ENCODE measurements at places on chromosomes 1 and 21.
A peak's percentile ranks its signal among the peaks of the same experiment; 100 is the strongest.

DNA sequence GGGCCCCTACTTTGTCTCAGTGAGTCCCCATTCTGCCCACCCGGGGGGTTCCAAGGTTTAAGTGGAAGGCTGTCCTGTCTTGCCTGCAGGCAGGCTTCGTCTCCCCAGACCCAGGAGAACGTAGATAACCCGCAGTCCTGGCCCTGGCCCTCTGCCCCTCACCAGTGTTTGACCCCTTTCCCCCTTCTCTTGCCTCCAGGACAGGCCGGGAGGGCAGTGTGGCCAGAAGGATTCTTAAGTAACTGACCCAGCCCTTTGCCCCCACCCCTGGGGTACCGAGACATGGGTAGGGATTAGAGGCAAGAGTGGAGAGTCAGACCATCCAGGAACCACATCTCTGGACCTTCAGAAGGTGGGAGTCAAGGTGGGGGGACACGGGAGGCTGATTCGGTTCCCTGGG, 8.8 kb downstream of the TMEM222 start:
- DNase-seq: no peak

DNA sequence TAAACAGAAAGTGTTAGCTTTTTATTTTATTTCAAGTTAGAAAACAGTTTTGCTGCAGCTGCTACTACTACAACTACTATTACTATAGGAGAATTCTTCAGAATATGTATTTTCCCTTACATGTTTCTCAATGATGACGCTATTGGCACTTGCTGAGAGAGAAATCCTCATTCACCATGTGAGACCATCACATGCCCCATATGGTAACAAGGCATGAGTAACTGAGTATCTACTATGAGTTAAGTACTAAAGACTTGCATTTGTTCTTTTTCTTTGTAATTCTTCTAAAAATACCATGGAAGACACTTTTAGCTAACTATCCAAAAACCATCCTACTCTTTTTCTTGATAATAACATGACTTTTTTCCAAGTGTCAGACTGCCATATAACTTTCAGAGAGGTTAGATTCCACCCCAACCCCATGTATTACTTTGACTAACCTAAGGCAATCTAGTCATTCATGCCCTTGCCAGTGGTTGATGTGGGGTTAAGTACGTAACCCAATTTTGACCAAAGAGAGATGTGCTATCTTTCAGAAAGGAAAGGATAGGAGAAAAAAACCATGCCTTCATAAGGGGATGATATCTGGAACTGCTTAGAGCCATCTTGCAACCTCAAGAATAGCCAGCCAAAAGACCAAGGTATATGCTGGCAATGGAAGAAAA, 42.9 kb downstream of the COP1 start:
- no peak for DNase-seq

- DNase-seq: no peak
These were observed 102.8 kb upstream of the GALNT2 start for GRCh38 chr1:229964281-229964680.

DNA sequence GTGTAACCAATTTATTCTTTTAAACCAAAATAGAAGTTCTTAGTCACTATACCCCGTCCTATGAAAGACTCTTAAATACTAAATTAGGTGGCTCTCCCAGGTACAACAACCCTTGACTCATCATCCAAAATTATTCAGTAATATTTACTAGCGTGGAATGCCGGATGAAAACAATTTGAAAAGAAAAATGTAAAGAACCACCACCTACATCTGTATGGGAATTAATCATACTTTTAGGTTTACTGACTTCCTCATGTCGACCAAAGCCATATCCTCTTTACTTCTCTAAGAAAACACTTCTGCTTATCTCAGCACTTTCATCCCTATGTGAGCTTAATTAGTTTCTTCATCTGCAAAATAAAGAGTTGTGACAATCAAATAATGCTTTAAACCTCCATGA, 139.6 kb downstream of the AKT3 start:
- DNase-seq: no peak

- peak; percentile 21 for DNase-seq
These were observed 37.3 kb upstream of the HMGN1 start for GRCh38 chr21:39386194-39386593.

- DNase-seq: no peak
These were observed 43.9 kb downstream of the PARP1 start for GRCh38 chr1:226363801-226364513.

GRCh38 chr1:7584643-7585042, 186.5 kb upstream of the VAMP3 start:
- DNase-seq: no peak

DNA sequence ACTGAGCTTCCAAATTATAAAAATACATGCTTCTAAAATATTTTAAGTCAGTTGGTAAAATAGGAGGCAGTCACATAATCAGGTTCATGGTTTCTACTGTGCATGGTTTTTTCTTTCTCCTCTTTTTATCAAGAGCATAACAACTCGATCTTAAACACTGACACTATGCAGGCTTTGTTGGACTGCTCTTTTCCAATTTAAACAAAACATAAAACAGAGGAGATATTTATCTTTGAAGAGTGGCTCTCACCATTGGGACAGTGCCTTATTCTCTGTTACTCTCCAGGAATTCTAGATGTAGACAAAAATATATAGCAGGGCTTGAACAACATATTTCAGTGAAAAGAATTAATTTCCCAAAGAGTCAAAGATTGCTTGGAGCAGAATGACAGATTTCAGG, 883.5 kb upstream of the ADGRL2 start:
- DNase-seq: no peak

DNA sequence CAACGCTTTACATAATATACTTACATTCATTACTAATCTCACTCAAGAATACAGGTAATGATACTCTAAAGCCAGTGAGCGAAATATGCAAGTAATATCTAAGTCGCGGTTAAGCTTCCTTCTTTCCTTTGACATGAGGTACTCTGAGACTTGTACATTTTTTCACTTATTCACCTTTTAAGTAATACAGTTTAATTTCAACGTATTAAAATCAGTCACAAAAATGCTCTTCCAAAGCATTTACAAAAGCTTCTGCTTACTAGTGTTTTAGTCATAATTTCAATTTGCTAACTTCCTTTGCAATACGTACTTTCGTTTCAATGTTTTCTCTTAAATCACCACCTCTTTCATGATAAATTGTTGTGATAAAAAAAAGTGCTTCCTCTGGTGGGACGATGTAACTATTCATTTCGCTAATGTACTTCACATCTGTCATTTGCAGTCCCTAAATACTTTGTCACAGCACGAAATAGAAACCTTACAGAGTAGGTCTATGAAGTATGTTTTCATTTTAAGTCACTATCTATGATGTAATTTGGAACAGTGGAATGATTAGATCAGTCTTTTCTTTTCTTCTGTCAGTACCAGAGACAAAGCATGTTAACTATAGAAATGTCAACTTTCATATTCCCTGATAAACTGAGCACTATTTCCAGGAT, 34.0 kb upstream of the ADGRL4 start:
- no peak for DNase-seq

DNA sequence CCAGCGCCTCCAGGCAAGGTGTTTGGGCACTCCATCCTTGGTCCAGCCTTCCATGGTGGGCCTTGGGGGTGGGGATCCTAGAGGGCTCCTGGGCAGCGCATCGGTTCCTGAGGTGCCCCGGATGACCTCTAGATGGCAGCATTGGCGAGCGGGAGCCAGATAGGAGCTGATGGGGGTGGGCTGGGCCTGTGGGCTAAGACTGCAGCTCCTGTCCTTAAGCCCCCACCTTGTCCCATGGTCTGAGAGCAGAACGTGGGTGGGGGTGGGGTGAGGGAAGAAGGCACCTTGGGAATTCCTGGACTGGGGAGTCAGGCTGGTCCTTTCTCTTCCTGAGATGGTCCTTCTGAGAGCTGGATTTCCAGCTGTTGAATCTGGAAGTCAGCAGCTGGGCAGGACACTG, 93.4 kb upstream of the CSF3R start:
- DNase-seq: peak; percentile 69

GRCh38 chr1:93328809-93329760, 16.6 kb upstream of the DR1 start:
- no peak for DNase-seq

DNA sequence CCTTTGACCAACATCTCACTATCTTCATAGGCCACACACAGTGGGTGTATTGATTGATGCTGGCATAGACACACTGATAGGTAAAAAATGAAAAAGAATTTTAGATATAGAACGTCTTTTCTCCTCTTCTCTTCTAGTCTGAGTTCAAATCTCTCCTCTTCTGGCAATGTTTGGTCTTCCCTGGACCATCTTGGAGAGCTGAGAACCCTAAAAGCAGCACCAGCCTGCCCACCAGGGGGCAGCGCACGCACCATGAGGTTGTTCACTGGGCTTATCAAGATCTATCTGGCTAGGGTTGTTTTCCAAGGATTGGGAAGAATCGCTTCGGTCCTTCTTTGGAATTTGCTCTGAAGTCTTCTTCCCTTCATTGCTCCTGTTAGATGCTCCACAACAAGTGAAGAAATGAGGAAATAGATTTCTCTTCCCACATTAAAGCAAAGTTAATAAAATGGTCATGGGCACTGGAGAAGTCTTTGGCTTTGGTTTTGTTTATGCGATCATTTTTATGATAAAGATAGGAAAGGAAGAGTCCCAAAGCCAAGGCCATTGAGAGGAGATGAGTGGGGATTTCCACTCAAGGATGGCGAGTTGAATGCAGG, 104.0 kb upstream of the OLIG2 start:
- peak; percentile 53 for DNase-seq

- DNase-seq: no peak
These were observed 81.8 kb upstream of the KLHDC7A start for GRCh38 chr1:18398791-18399530.

GRCh38 chr21:33206771-33207281, 22.9 kb upstream of the IFNAR2 start:
- DNase-seq: no peak

GRCh38 chr21:31917108-31917507, 44.3 kb downstream of the HUNK start:
- DNase-seq: no peak

- no peak for DNase-seq
These were observed 37.4 kb downstream of the ZNF496 start for GRCh38 chr1:247294282-247294681.

GRCh38 chr1:180117764-180118116, 36.9 kb upstream of the QSOX1 start:
- no peak for DNase-seq

DNA sequence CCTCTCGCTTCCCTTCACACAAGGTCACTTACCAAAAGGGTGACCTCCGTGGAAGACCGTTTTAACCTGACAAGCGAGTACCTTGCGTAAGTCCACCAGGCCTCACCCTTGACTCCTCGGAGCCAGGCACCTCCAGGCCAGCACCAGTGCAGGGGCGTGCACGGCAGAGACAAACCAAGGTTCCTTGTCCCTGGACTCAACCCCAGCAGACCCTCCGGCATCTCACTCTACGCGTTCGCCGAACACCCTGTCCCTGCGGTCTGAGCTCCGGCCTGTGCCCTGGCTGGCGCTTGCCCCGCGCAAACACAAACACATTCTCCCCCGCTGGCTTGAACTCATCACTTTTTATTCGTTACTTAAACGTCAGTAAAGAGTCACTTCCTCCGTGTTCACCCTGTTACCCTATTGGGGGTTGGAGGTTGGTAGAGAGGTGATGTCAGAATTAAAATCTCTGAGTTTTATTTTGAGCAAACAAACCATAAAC, 4.5 kb downstream of the TBX15 start:
- no peak for DNase-seq

DNA sequence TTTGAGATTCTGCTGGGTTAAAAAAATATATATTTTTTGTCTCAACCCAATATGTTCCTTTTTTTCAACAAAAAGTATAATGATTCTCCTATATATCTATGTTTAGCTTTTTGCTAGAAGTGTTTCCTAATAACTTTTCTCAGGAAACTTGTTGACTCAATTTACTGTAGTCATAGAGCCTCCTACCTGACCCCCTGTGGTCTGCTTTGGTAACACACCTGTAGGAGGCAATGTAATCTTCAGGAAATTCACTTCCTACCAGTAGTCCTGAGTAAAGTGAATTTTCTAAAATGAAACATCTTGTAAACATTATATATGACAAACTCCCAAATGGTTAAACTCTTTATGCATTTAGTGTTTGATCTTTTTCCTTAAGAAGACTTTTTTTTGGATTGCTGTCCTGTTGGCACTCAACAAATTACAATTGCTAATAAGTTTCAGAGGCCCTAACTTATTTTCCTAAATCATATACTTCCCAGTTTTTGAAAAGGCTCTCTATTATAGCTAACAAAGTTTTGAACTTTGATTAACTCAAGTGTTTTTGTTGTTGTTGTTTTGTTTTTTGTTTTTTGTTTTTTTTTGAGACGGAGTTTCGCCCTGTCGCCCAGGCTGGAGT, 118.3 kb downstream of the OLFML2B start:
- DNase-seq: peak; percentile 49
